Karpas-422 (cell line): ENCODE measurements at places on chromosomes 12 and 14. TPM values are rescaled to one million over a fixed set of nuclear protein-coding genes. Genes with fewer than 3 reads are reported as not detected.
A peak's percentile ranks its signal among the peaks of the same experiment; 100 is the strongest.

DNA sequence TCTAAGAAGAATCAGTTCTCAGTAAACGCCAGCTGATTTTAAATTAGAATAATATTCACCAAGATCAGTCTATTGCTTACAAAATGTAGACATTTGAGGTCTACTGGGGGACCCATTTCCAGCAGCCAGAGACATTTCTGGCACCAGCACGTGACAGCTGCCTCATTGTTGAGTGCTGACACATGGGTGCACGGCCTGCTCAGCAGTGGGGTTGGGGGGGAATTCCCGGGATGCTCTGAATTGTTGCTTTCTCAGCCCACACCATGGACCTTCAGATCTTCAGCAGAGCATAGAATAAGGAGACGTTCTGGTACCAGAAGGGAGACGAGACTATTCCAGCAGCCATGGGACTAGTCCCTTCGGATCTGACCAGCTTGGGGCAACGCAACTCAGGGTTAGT lies 18.3 kb downstream of the PLEKHG7 start:
- no peak overlapping the region for H3K4me3 ChIP-seq
- DNase-seq = no peak
- no peaks in the 10 kb centered on the region for H3K27me3 ChIP-seq
- H3K4me1 ChIP-seq = no peaks in the 10 kb centered on the region

DNA sequence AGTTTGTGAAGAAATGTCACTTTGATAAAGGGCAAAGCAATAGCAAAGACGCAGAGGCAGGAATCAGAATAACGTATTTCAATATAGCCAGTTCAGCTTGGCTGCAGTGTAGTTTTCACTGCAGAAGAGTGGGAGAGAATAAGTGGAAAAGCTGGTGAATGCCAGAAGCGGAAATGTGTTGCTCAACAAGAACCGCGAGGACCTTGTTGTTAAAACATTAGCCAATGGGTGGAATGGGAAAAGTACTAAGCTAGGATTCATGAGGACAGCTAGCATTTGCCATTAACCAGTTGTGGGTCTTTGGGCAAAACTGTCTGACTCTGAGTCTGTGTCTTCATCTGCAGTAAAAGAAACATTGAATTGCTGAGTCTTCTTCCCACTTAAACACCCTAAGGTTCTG lies 292.9 kb upstream of the GRIP1 start:
- H3K27ac ChIP-seq = no peak overlapping the region
- H3K36me3 ChIP-seq = no peaks in the 10 kb centered on the region
- H3K4me1 ChIP-seq = no peaks in the 10 kb centered on the region
- DNase-seq = no peak

DNA sequence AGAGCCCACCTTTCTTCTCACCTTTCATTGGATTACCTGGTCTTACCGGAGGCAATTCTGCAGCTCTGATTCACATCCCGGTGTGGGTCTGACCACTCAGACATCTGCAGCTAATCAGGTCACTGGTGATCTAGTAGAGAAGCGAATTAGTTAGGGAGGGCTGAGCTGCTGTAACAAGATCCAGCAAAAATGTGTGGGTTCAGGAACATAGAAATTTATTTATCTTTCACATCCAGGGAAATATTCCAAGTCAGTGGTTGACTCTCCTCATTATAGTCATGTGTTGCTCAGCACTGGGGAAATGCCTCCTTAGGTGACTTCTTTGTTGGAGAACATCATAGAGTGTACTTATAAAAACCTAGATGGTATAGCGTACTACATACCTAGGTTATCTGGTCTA lies 218.7 kb upstream of the PELI2 start:
- no peak overlapping the region for H3K4me3 ChIP-seq
- DNase-seq = no peak
- no peak overlapping the region for H3K27ac ChIP-seq
- H3K4me1 ChIP-seq = no peaks in the 10 kb centered on the region
- 0 out of 2 replicates have a peak, but pooled peaks cover 2% of the 10 kb centered on the region for H3K27me3 ChIP-seq

DNA sequence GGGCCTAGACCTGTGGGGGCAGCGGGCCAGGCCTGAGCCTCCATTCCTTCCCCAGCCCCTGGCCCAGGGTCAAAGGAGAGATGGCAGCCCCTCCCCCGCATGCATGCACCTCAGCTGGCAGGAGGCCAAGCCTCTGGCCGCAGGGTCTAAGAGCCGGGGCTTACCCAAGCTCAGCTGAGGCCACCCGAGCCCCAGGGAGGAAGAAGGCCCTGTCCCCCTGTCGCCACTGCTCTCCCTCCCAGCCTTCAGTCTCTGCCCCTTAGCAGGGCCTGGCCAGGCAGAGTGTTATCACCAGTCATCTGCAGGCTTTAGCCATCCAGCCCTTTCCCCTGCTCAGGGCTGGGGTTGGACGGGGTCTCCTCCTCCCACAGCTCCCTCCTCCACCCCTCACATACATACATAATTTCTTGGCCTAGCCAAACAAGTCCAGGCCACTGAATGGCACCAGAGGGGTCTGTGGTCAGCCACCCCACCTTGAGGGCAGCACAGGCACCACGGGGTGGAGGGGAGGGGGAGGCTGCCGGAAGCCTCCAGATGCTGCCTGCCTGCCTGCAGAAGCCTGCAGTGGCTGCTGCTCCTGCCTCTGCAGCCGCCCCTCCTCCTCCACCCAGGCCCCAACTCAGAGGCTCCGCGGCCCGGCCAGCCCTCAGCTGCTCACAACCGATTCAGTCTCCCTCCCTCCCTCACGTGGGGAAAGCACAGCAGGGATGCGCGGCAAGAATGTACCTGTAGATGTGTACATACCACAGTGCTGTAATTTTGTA lies 22.8 kb downstream of the RAB35 start:
- no peaks in the 10 kb centered on the region for H3K27me3 ChIP-seq
- H3K27ac ChIP-seq = no peak overlapping the region
- no peak overlapping the region for H3K4me3 ChIP-seq
- no peak for DNase-seq

- H3K27me3 ChIP-seq = no peaks in the 10 kb centered on the region
- no peaks in the 10 kb centered on the region for H3K36me3 ChIP-seq
- H3K27ac ChIP-seq = no peak overlapping the region
- DNase-seq = no peak
- H3K4me3 ChIP-seq = no peak overlapping the region
These were observed 948.4 kb upstream of the ATXN7L3B start for GRCh38 chr12:73589220-73589619.

DNA sequence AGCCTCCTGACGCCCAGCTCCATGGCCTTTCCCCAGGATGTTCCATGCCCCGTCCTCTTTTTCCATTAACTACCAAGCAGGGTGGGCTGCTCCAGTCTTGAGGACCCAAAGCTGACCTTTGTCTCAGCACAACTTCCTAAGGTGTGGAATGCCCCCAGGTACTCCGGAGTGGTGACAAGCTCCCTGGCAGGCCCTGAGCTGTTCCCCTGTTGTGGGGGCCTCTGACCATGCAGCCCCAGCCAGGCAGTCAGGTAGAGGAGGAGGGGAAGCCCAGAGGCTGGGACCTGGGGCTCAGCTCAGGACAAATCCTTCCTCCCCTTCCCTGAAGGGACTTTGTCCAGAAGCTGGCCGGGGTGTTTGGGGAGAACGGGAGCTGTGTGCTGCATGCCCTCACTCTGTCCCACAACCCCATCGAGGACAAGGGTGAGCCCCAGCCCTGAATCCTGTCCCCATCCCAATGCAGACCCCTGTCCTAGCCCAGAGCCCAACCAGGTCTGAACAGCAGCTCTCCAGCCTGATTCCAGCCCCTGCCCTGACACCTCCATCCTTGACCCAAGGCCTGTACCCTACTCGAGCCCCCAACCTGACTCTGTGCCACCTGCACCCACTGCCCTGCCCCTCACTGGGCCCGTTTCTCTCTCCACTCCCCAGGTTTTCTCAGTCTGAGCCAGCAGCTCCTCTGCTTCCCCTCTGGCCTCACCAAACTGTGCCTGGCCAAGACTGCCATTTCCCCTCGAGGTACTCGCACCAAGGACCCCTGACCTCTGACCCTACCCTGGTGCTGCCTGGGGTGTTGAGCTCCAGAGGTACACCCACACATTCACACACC lies 4.4 kb downstream of the CARMIL3 start:
- H3K4me3 ChIP-seq = no peak overlapping the region
- no peaks in the 10 kb centered on the region for H3K27me3 ChIP-seq
- no peak for DNase-seq
- H3K27ac ChIP-seq = no peak overlapping the region

DNA sequence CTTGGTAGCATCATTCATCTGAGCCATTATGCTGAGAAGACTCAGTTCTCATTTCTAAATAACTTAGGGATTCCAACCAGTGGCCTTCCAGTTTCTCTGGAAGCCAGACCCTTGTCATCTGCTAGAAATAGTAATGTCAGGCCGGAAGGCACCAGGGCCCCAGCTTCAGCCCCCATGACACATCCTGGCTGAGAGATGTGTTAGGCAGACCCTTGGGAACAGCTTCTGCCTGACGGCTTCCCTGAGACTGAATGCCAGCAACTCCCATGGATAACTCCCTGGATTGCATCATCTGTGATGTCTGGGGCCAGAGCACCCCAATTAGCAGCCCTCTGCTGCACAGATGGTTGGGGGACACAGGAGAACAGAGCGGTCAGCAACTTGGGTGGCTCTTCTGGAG lies 583.5 kb upstream of the TBX3 start:
- DNase-seq = no peak
- no peaks in the 10 kb centered on the region for H3K27me3 ChIP-seq
- no peaks in the 10 kb centered on the region for H3K36me3 ChIP-seq
- H3K4me1 ChIP-seq = no peaks in the 10 kb centered on the region
- H3K27ac ChIP-seq = no peak overlapping the region
- H3K4me3 ChIP-seq = no peak overlapping the region

GRCh38 chr14:23352506-23353432 lies at the start of gene SLC22A17:
SLC22A17 (minus strand) TSS chr14:23352887.
- no peaks in the 10 kb centered on the region for H3K27me3 ChIP-seq
- DNase-seq = no peak
- no peak within 1 kb of the TSS for H3K27ac ChIP-seq
- no peak within 1 kb of the TSS for H3K4me3 ChIP-seq
- no peaks in the 10 kb centered on the region for H3K4me1 ChIP-seq

DNA sequence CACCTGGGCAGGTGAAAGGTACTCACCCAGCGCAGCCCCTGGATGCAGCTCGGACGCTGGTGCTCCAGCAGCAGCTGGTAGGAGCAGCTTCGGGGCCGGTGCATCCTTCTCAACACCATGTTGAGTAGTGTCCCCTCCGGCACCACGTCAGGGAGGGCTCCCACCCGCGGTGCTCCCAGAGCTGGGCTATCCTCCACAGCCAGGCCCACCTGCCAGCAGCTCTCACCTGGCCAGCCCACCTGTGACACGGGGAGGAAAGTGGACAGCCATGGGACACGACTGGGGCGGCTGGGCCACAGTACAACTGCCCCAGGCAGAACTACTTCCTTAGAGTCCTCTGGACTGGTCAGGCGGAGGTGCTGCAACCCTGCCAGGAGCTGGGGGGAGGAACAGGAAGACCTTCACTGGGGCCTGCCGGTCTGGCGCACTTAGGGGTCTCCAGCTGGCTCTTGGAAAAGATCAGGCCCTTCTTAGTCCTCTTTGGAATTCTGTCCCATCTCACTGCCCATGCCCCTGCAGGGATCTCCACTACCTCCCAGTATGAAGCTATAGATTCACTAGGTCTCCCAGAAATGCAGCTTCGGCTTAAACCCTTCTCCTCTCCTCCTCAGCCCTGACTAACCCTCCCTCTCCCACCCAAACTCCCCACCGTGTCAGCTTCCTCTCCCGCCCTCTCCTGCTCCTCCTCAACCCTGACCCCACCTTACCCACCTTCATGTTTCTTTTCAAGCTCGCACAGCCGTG lies 668 bp downstream of the RAPGEF3 start:
- no peak overlapping the region for H3K27ac ChIP-seq
- peaks cover 41% of the 10 kb centered on the region for H3K4me1 ChIP-seq
- H3K27me3 ChIP-seq = no peaks in the 10 kb centered on the region
- no peaks in the 10 kb centered on the region for H3K36me3 ChIP-seq
- peak overlapping the region; percentile 70 for H3K4me3 ChIP-seq

GRCh38 chr12:47352067-47352466 lies 272.3 kb upstream of the AMIGO2 start:
- H3K4me3 ChIP-seq = no peak overlapping the region
- DNase-seq = no peak
- H3K36me3 ChIP-seq = no peaks in the 10 kb centered on the region
- peak overlapping the region; percentile 6; the same call in 1 of the 2 replicates for H3K27ac ChIP-seq

DNA sequence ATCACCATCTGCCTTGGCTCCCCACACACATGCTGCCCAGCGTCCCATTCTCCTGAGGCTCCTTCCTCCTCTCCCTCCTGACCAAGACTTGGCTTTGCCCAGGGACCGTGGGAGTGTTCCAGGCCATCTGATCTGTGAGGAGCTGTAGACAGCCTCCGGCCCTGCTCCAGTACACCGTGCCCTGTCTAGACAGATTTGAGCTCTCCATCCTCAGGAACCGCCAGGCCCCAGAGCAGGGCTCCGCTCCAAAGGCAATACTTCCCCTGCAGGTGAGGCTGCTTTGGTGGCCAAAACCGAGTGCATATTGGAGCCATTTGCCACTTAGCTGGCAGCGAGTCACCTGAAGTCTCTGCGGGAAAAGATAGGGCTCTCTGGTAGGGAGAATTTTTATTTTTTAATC lies 147.4 kb downstream of the ANO2 start:
- H3K4me3 ChIP-seq = no peak overlapping the region
- H3K27ac ChIP-seq = no peak overlapping the region
- H3K27me3 ChIP-seq = peaks cover 3% of the 10 kb centered on the region; the same call in 1 of the 2 replicates
- no peaks in the 10 kb centered on the region for H3K36me3 ChIP-seq
- no peak for DNase-seq

GRCh38 chr12:4563336-4563735 lies 1.3 kb downstream of the DYRK4 start:
- peaks cover 20% of the 10 kb centered on the region; the same call in 1 of the 2 replicates for H3K36me3 ChIP-seq
- H3K27ac ChIP-seq = no peak overlapping the region
- H3K4me1 ChIP-seq = peaks cover 40% of the 10 kb centered on the region
- no peaks in the 10 kb centered on the region for H3K27me3 ChIP-seq
- H3K4me3 ChIP-seq = no peak overlapping the region

GRCh38 chr12:91400271-91400670 lies 217.7 kb upstream of the DCN start:
- H3K27ac ChIP-seq = no peak overlapping the region
- H3K27me3 ChIP-seq = no peaks in the 10 kb centered on the region
- DNase-seq = no peak

- H3K27me3 ChIP-seq = no peaks in the 10 kb centered on the region
- no peak overlapping the region for H3K4me3 ChIP-seq
- DNase-seq = no peak
- H3K36me3 ChIP-seq = no peaks in the 10 kb centered on the region
- no peaks in the 10 kb centered on the region for H3K4me1 ChIP-seq
These were observed 157.4 kb downstream of the KIF26A start for GRCh38 chr14:104295681-104296387.

Gene RILPL2
- total RNA-seq = 1.4 and 3.3 TPM in 2 replicates

Gene ANKS1B
- 13.3 and 23.4 TPM in 2 replicates for total RNA-seq

Gene MUCL1
- total RNA-seq = not detected in 2 replicates

Gene RBP5
- total RNA-seq = not detected in 2 replicates

Gene CCDC60
- total RNA-seq = not detected in 2 replicates

Gene DEGS2
- total RNA-seq = 0.43 TPM in 1 of 2 replicates, not detected in the other
